ENCODE measurements at places on chromosomes 13 and 19. TPM values are rescaled to one million over a fixed set of nuclear protein-coding genes. Genes with fewer than 3 reads are reported as not detected.

The CLEC17A gene
- not detected for total RNA-seq

The CD70 gene
- total RNA-seq, result not detected

The NLRP7 gene
- not detected for total RNA-seq

The CALR gene
- total RNA-seq, result 2,363 TPM

The ELAVL3 gene
- total RNA-seq, result not detected

The ZNF208 gene
- not detected for total RNA-seq

The CCDC8 gene
- total RNA-seq, result 10.6 TPM

The SEMA6B gene
- 0.15 TPM for total RNA-seq

The ZNF823 gene
- total RNA-seq, result 3.8 TPM

The PCCA gene
- 13.5 TPM for total RNA-seq

The ZNF112 gene
- total RNA-seq, result 3.4 TPM

DNA sequence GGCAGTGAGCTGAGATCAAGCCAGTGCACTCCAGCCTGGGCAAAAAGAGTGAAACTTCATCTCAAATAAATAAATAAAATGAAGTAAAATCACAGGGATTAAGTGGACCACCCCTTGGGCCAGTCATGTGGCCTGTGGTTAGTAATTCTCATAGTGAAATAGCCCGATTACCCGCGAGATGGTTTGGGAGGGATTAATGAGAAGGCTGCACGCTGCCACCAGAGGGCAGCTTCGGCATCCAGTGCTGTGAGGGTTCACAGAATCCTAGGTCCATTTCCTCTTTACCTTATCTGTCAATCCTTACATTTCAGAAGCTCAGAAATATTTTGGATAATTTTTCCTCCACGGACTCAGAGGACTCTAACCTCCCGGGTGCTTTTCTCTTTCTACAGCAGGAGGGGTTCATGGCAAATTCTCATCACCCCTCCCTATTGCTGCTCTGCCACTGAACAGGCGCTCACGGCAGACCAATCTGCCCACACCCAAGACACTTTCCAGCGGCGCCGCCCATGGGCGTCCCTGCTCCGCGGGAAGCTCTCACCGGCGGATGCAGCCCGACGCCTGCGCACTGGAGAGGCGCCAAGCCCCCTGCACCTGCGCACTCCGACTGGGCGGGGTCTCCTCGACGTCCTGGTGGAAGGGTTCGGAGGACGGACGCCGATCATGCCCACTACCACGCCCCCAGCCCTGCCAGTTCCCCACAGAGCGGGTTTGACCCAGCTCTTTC lies 11.0 kb downstream of the ZNF835 start:
- no peaks in the 10 kb centered on the region for H3K4me1 ChIP-seq
- H3K27ac ChIP-seq, result no peak overlapping the region
- no peaks in the 10 kb centered on the region for H3K27me3 ChIP-seq
- no peak overlapping the region for H3K4me3 ChIP-seq
- H3K36me3 ChIP-seq, result peaks cover 4% of the 10 kb centered on the region

DNA sequence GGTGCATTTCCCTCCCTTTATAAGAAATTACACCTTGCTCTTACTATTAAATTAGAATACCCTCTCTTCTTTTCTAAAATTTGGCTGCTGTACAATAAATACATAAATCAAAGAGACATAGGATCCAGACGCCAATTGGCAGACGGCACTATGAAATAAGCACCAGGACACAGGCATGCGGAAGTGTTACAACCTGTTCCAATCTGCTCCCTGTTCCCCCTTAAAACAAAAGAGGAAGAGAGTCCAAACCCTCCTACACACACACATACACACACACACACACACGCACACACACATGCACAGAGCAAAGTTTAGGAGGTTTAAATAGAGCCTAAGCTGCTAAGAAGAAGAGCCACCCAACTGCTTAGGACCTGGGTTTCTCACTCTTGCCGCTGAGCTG lies 75.6 kb upstream of the ZNF507 start:
- no peaks in the 10 kb centered on the region for H3K36me3 ChIP-seq
- DNase-seq, result no peak
- H3K4me1 ChIP-seq, result no peaks in the 10 kb centered on the region
- peaks cover 9% of the 10 kb centered on the region for H3K27me3 ChIP-seq
- no peak overlapping the region for H3K4me3 ChIP-seq

DNA sequence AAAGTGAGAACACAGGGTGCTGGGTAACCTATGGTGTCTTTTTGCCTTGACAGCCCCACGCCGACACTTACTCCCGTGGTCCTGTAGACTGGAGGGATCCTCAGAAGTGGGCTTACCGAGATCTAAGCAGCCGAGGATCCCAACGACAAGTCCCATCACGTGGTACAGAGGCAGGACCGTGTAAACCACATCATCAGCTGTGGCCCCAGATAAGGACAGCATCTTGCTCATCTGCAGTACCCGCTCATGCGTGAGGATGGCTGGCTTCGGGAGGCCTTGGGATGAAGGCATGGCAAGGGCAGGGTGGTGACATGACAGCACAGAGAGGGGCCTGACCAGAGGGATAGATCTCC lies 2.1 kb downstream of the SLC27A5 start:
- no peak overlapping the region for H3K27ac ChIP-seq
- no peak overlapping the region for H3K4me3 ChIP-seq
- no peak for DNase-seq
- H3K36me3 ChIP-seq, result peaks cover 11% of the 10 kb centered on the region

- no peaks in the 10 kb centered on the region for H3K36me3 ChIP-seq
- no peak overlapping the region for H3K27ac ChIP-seq
- H3K27me3 ChIP-seq, result peaks cover 2% of the 10 kb centered on the region
- DNase-seq, result no peak
Observed at GRCh38 chr13:44651209-44651608, 75.1 kb upstream of the TSC22D1 start.

- H3K4me1 ChIP-seq, result peaks cover 47% of the 10 kb centered on the region
- H3K36me3 ChIP-seq, result no peaks in the 10 kb centered on the region
- H3K27ac ChIP-seq, result peak within 1 kb of the TSS; percentile 94
Observed at GRCh38 chr13:30422054-30422839, at the start of gene UBE2L5. UBE2L5 (plus strand) TSS chr13:30422493; CDS start chr13:30427991, 5,498 bp downstream.

GRCh38 chr13:25227690-25228089 lies 55.6 kb upstream of the AMER2 start:
- H3K4me1 ChIP-seq, result peaks cover 4% of the 10 kb centered on the region
- peaks cover 13% of the 10 kb centered on the region for H3K27me3 ChIP-seq
- H3K36me3 ChIP-seq, result no peaks in the 10 kb centered on the region
- no peak overlapping the region for H3K27ac ChIP-seq
- no peak for DNase-seq

GRCh38 chr13:104648291-104648690 lies 1582.1 kb upstream of the SLC10A2 start:
- no peaks in the 10 kb centered on the region for H3K27me3 ChIP-seq
- H3K4me1 ChIP-seq, result no peaks in the 10 kb centered on the region
- no peaks in the 10 kb centered on the region for H3K36me3 ChIP-seq
- DNase-seq, result no peak
- H3K27ac ChIP-seq, result no peak overlapping the region
- no peak overlapping the region for H3K4me3 ChIP-seq

DNA sequence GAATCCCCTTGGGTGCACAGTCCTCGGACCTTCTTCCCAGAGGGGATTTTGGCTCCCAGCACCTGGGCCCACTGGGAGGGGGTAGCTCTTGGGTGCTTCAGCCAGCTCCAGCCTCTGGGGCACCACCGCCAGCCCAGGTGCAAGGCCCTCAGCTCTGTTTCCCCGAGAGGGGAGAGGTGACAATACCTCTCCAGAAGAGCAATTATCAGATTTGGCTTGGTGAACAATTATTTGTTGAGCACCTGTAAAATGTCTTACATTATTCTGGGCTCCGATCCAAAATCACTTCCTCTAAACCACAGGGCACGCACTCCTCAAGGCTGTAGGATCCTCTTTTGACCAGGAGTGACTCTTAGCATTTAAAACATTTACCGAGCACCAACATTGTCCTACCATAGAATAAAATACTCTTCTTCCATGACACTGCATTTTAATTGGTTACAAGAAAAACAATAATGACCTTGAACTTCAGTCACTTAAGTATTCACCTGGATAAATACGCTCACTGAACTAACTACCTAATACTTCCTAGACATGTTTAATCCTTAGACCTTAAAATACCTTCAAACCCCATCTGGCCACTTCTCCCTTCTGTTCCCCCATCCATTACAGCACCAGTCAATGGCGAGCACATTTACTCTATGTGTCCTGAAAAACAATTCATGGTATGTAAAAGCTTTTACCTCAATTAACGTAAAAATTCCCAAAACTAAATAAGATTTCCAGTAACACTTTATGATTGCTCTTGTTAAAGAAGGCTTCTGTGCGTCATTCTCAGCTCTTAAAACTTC lies 54.8 kb downstream of the ABCC4 start:
- no peak overlapping the region for H3K4me3 ChIP-seq
- peaks cover 16% of the 10 kb centered on the region for H3K4me1 ChIP-seq
- H3K27ac ChIP-seq, result no peak overlapping the region
- no peak for DNase-seq
- H3K36me3 ChIP-seq, result peaks cover 23% of the 10 kb centered on the region

DNA sequence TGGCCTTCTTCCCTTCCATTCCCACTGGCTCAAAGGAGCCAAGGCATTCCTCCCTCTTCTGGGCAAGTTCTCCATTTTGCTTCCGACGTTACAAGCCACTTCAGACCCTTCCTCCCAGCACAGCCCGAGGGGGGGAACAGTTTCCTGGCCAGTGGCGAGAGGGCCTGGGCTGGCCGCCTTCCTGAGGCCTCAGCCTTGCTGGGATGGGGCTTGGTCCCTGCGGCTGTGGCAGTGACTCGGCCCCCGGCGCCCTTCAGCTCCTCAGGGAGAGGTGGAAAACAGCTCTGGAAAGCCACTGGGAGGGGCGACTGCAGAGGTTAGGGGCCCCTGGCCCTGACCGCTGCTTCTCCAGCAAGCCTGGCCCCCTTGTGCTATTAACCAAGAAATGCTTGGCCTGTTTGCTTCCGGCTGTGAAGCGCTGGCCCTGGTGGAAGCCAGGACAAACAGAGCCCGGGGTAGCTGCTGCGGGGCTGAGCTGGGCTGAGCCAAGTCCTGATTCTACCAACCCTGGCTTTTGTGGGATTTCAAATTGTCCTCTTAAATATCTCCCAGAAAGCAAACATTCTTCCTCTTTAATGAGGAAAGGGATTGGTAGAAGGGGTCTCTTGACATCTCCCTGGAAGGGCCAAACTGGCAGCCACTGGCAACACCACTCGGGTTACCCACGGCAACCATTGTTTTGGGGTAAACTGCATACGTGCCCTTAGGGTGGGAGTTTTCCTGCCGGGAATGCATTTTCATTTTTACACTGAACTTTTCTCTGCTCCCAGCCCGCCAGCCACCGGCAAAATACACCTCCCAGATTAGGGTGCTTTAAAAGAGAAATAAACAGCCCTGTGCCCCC lies 38.7 kb downstream of the C13orf46 start:
- H3K27me3 ChIP-seq, result peaks cover 4% of the 10 kb centered on the region
- H3K4me3 ChIP-seq, result no peak overlapping the region
- no peak for DNase-seq
- H3K36me3 ChIP-seq, result peaks cover 26% of the 10 kb centered on the region
- H3K27ac ChIP-seq, result no peak overlapping the region

- H3K4me1 ChIP-seq, result peaks cover 32% of the 10 kb centered on the region
- H3K4me3 ChIP-seq, result no peak overlapping the region
- H3K36me3 ChIP-seq, result no peaks in the 10 kb centered on the region
- H3K27me3 ChIP-seq, result no peaks in the 10 kb centered on the region
- DNase-seq, result no peak
Observed at GRCh38 chr13:85383291-85383690, 415.9 kb downstream of the SLITRK6 start.

DNA sequence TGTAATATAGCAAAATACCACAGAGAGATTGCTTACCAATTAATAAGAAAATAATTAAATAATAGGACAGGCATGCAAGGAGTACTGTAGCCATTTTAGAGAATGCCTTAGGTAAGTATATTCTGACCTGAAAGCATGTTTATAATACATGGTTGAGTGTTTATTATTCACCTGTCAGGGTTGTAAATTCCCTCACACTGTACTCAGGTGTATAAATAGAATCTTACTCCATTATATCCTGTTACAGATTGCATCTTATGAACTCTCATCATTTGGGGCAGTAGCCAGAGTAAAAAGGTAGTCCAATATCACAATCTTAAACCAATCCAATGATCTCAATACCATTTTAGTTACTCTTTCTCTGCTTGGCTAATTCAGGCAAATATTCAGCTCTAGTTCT lies 35.8 kb upstream of the GTF2F2 start:
- no peak for DNase-seq
- H3K4me3 ChIP-seq, result no peak overlapping the region
- H3K4me1 ChIP-seq, result peaks cover 28% of the 10 kb centered on the region
- peaks cover 9% of the 10 kb centered on the region for H3K27me3 ChIP-seq

- DNase-seq, result no peak
- H3K4me3 ChIP-seq, result no peak overlapping the region
- H3K27me3 ChIP-seq, result peaks cover 41% of the 10 kb centered on the region
- no peak overlapping the region for H3K27ac ChIP-seq
- 0 out of 2 replicates have a peak, but pooled peaks cover 4% of the 10 kb centered on the region for H3K36me3 ChIP-seq
Observed at GRCh38 chr19:39518458-39518857, 3.5 kb downstream of the SELENOV start.

DNA sequence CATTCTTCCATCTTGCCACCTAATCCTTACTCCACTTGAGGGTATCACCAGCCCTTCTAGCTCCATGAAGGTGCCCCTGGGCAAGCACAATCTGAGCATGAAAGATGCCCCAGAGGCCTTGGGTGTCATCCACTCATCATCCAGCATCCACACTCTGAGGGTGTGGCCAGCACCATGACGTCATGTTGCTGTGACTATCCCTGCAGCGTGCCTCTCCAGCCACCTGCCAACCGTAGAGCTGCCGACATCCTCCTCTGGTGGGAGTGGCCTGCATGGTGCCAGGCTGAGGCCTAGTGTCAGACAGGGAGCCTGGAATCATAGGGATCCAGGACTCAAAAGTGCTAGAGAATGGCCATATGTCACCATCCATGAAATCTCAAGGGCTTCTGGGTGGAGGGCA lies 3.1 kb upstream of the KLK3 start:
- DNase-seq, result no peak
- no peak overlapping the region for H3K27ac ChIP-seq
- H3K4me3 ChIP-seq, result no peak overlapping the region
- H3K4me1 ChIP-seq, result no peaks in the 10 kb centered on the region

GRCh38 chr13:52850072-52850395 lies 1.6 kb upstream of the PCDH8 start:
- peaks cover 4% of the 10 kb centered on the region for H3K36me3 ChIP-seq
- H3K27me3 ChIP-seq, result peaks cover 15% of the 10 kb centered on the region
- H3K4me3 ChIP-seq, result no peak overlapping the region
- H3K27ac ChIP-seq, result no peak overlapping the region
- no peak for DNase-seq

GRCh38 chr19:14404312-14404711 lies 14.8 kb downstream of the DDX39A start:
- H3K4me3 ChIP-seq, result no peak overlapping the region
- H3K27ac ChIP-seq, result peak overlapping the region; percentile 27
- peaks cover 11% of the 10 kb centered on the region for H3K27me3 ChIP-seq
- H3K4me1 ChIP-seq, result peaks cover 18% of the 10 kb centered on the region

- no peak for DNase-seq
- no peaks in the 10 kb centered on the region for H3K4me1 ChIP-seq
- H3K4me3 ChIP-seq, result no peak overlapping the region
- H3K27me3 ChIP-seq, result peaks cover 10% of the 10 kb centered on the region
Observed at GRCh38 chr19:51296336-51297093, 14.9 kb upstream of the IGLON5 start.

GRCh38 chr13:110001670-110002275 lies 215.4 kb upstream of the IRS2 start:
- peaks cover 4% of the 10 kb centered on the region for H3K36me3 ChIP-seq
- no peaks in the 10 kb centered on the region for H3K27me3 ChIP-seq
- H3K4me3 ChIP-seq, result peak overlapping the region; percentile 35
- peaks cover 90% of the 10 kb centered on the region for H3K4me1 ChIP-seq
- peak overlapping the region; percentile 74 for H3K27ac ChIP-seq

GRCh38 chr19:50509366-50509765 lies 1.6 kb downstream of the JOSD2 start:
- H3K4me1 ChIP-seq, result peaks cover 12% of the 10 kb centered on the region
- peak overlapping the region; percentile 11 for H3K27ac ChIP-seq
- no peak for DNase-seq
- H3K36me3 ChIP-seq, result no peaks in the 10 kb centered on the region
- peak overlapping the region; percentile 100 for H3K4me3 ChIP-seq
